Bronchial smooth muscle cell (primary cell): ENCODE measurements at places on chromosomes 7 and 10. TPM values are rescaled to one million over a fixed set of nuclear protein-coding genes. Genes with fewer than 3 reads are reported as not detected.

The CPVL gene
- 0.16 and 0.69 TPM in 2 replicates for total RNA-seq

The CDH23 gene
- 0.17 and 0.32 TPM in 2 replicates for total RNA-seq

The FLNC gene
- total RNA-seq: 166 and 209 TPM in 2 replicates

The ITPRID1 gene
- total RNA-seq: not detected in 2 replicates

The PANK1 gene
- 3.1 and 5.2 TPM in 2 replicates for total RNA-seq

The CTAGE8 gene
- total RNA-seq: 0.16 and 0.60 TPM in 2 replicates

The DAGLB gene
- 9.9 and 15.4 TPM in 2 replicates for total RNA-seq

The LBX1 gene
- under 0.01 TPM in 1 of 2 replicates, not detected in the other for total RNA-seq

The KCNMA1 gene
- 41.6 and 70.6 TPM in 2 replicates for total RNA-seq

The SHH gene
- not detected in 2 replicates for total RNA-seq

The BAIAP2L1 gene
- 0.77 and 1.3 TPM in 2 replicates for total RNA-seq

The SPDYE8 gene
- total RNA-seq: not detected in 2 replicates

The RTKN2 gene
- 0.17 and 0.47 TPM in 2 replicates for total RNA-seq

The TNS3 gene
- total RNA-seq: 21.1 and 22.8 TPM in 2 replicates

The IFIT3 gene
- total RNA-seq: 19.0 and 19.7 TPM in 2 replicates

The CPN1 gene
- total RNA-seq: not detected in 2 replicates

The FEZF1 gene
- total RNA-seq: not detected in 2 replicates

The DENND11 gene
- total RNA-seq: 5.7 and 9.6 TPM in 2 replicates

The PTPRN2 gene
- under 0.01 and 0.34 TPM in 2 replicates for total RNA-seq

The ST8SIA6 gene
- under 0.01 TPM in 1 of 2 replicates, not detected in the other for total RNA-seq

The TUBB8 gene
- not detected in 2 replicates for total RNA-seq

The CYP2C19 gene
- not detected in 2 replicates for total RNA-seq

The C7orf33 gene
- not detected in 2 replicates for total RNA-seq

The LIPM gene
- total RNA-seq: not detected in 2 replicates
